Natural killer cell treated with Interleukin-12 subunit alpha and Interleukin-12 subunit beta and Interleukin-15 and Interleukin-18, amount 100 ng/mL, for 72 hours (primary cell): ENCODE measurements at places on chromosomes 3 and 15. TPM values are rescaled to one million over a fixed set of nuclear protein-coding genes. Genes with fewer than 3 reads are reported as not detected.
A peak's percentile ranks its signal among the peaks of the same experiment; 100 is the strongest.

- no peak for DNase-seq
Measured at GRCh38 chr3:114887806-114888205, 259.3 kb downstream of the ZBTB20 start.

DNA sequence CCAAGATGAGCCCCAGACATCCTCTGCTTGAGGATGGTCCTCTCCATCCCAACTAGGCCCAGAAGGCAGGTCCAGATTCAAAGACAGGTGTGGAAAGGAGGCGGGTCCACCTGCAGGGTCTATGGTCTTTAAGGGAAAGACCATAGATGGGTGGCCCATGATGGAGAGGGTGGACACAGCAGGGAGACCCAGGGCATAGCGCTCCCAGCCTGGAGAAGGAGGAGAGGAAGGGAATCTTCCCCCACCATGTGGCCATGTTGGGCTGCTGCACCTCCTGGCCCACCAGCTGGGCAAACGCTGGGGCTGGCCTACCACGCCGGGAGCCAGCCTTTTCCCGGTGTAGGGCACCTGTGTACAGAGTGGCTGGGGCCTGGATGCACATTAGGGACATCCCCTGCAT is 265.2 kb upstream of the TLE3 start:
- no peak for DNase-seq

- no peak for DNase-seq
Measured at GRCh38 chr15:29835301-29835700, 13.0 kb upstream of the TJP1 start.

DNA sequence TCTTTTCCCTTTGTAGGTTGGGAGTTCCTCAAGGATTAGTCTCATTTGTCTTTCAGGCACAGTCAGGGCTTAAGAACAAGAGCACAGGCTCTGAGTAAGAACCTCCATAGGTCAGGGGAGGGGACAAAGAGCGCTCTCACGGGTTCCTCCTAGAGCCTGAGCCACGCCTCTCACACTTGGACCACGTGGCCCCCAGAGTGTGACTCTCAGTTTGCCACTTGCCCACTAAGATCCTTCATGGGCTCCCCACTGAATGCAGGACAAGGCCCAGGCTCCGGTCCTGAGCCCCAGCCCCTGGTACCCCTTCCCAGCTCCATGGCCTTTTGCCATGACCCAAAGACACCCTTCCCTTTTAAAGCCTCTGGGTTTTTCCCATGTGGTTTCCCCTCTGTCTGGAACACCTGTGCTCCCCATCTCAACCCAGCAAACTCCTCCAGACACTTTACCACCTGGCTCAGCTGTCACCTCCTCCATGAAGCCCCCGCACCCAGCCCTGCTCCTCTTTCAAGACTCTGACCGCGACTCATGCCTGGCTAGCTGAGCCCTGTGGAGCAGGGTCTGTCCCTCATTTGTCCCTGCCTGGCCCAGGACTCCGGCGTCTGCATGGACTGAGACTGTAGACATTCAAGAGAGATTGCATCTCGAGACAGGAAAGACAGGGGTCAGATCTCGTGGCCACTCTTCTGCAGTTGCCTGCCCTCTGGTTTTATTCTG is 32.7 kb downstream of the IQSEC1 start:
- peak; percentile 91 for DNase-seq

GRCh38 chr15:81071120-81071519 is 63.0 kb upstream of the CFAP161 start:
- no peak for DNase-seq

GRCh38 chr3:70979983-70980645 is 603.4 kb downstream of the FOXP1 start:
- DNase-seq: no peak

- DNase-seq: no peak
Measured at GRCh38 chr3:37241880-37242279, 67.5 kb upstream of the LRRFIP2 start.

DNA sequence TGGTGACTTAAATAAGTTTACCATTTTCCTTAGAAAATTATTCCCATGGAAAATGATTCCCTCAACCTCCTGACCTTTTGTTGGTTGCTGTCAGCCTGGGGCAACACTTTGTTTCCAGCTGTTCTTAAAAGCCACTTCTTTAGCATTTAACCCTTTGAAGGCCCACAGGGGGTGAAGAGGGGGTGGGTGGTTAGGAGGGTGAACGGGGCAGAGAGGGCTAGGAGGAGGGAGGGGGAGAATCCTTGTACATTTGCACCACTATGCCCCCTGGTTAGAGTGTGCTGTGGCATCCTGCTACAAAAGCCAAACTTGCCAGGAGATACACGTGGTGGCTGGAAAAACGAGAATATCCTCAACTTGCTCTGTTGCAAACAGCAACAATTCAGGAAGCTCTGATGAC is 273.2 kb upstream of the RGMA start:
- DNase-seq: no peak

DNA sequence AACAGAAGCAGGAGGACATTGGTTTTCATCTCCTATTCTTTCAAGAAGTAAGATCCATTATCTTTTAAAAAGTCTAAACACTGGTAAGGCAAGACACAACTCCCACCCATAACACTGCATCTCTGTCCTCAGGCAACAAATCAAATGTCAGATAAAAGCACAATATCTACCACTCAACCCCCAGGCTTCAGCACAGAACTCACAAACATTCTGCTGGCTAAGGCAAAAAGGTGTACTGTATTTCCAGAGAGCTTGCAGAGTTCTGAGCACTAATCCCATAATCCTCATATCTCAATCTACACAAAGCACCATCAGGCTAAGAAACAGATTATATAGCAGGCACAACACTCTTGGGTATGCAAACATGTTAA is 20.9 kb downstream of the RAF1 start:
- DNase-seq: no peak

GRCh38 chr3:116186049-116186448 is 259.2 kb downstream of the LSAMP start:
- DNase-seq: no peak

DNA sequence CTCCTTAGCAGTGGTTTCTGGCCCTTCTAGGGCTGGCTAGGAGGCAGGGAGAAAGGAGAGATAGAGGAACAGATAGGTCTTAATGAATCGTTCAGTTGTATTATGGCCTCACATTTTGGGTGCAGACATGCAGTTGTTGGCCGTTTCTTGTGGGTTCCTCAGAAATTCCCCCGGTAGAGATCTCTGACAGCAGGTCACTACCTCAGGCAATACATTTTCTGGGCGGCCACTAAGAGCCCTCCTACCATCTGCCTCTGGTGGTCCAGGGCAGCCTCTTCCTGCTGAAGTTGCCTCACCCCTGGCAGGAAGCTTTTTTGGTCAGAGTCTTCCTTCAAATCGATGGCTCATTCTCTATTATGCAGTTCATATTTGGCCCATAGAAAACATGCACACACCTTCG is 266.1 kb downstream of the SV2B start:
- no peak for DNase-seq

GRCh38 chr15:72724028-72724427 is 38.0 kb downstream of the BBS4 start:
- no peak for DNase-seq

GRCh38 chr15:77064063-77064462 is 6.8 kb downstream of the TSPAN3 start:
- DNase-seq: no peak

- DNase-seq: no peak
Measured at GRCh38 chr3:116059421-116060096, 385.7 kb downstream of the LSAMP start.

GRCh38 chr3:3675801-3676200 is 123.4 kb upstream of the LRRN1 start:
- no peak for DNase-seq

- DNase-seq: no peak
Measured at GRCh38 chr3:24736701-24737100, 242.1 kb upstream of the THRB start.

GRCh38 chr3:11547498-11547897 is 96.2 kb downstream of the VGLL4 start:
- DNase-seq: no peak

GRCh38 chr15:67013696-67014095 is 51.7 kb upstream of the SMAD3 start:
- no peak for DNase-seq

DNA sequence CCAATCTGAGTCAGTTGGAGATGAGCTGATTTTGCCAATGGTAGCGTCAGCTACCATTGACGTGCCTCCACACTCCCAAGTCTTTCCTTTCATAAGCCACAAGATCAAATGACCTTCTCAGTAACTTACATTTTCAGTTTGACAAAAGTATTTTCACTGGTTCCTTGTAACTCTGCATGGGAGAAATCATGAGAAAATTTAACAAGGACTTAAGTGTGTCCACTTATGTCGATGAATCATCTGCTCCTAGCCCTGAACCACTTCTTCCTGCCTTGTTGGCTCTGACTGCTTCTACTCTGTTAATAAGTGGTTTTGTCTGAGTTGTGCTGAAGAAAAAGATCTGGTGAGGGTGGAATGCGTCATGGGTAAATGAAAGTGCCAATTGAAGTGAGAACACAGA is 101.2 kb downstream of the NFKBIZ start:
- DNase-seq: no peak

GRCh38 chr3:5321666-5322340 is 134.3 kb downstream of the EDEM1 start:
- no peak for DNase-seq

- no peak for DNase-seq
Measured at GRCh38 chr15:33964665-33965040, 3.6 kb upstream of the CHRM5 start.

DNA sequence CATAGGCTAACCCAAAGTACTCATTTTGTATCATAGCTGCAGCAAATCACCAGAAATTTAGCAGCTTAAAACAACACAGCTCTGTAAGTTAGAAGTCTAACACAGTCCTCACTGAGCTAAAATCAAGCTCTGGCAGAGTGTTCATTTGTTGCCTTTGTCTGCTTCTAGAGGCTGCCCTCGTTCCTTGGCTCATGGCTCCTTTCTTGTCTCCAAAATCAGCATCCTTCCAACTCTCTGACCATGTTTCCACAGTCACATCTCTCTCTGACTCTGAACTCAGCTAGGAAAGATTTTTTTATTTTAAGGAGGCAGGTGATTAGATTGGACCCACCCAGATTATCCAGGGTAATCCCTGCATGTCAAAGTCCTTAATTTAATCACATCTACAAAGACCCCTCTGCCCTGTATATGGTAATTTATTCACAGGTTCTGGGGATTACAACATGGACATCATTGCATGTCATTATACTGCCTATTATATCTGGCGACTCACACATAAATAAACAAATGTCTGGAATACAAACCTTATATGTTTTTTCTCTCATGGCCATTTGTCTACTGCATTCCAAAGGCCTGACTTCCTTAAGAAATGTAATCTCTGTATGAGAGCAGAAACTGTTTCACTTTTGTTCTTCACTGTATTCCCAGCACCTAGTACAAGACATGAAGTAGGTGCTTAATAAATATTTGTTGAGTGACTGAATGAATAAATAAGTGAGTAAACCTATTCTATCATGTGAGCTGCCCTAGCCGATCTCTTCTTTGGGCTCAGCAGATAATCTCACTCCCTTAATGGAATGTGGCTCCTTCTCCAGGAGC is 15.1 kb upstream of the UACA start:
- DNase-seq: no peak

DNA sequence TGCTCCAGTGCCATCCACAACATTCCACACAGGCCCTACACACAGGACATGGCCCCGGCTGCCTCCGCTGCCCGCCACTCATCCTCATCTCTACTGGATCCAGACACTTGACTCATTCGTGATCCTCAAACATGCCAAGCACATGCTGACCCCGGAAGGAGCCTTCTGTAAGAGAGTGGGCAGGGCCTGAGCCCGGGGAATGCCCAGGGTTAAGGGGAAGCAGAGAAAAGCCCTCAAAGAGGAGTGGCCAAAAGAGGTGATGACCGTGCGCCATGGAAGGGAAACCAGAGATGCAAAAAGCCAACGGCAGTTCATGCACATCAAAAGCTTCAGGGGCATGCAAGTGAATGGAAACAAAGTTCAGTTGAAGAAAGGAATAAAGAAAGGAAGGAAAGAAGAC is 46.1 kb downstream of the RFTN1 start:
- DNase-seq: peak; percentile 66

DNA sequence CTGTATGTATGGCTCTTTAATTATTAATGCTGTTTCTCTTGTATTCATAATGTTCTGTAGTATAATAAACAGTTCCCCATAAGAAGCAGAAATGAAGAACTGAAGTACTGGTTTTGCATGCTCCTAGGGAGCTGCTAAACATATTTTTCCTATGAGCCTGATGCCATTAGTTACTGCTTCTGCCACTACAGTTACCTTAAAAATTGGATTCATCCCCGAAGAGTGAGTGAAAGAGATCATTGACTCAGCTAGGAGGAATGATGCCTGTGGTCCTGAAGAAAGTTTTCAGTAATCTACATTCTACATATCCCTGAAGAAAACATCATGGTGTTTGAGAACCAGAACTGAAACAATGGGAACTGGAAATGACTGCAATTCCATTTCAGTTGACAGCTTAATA is 37.1 kb upstream of the ST3GAL6 start:
- no peak for DNase-seq

GRCh38 chr3:195763076-195763830 is 42.5 kb downstream of the MUC20 start:
- no peak for DNase-seq

DNA sequence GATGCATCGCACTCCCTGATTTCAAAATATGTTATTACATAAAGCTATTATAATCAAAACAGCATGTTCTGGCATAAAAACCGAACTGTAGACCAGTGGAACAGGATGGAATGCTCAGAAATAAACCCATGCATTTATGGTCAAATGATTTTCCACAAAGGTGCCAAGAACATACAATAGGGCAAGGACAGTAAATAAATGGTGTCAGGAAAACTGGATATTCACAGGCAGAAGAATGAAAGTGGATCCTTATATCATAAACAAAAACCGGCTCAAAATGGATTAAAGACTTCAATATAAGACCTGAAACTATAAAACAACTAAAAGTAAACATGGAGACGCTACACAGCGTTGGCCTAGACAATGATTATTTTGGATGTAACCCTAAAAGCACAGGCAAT is 22.6 kb downstream of the USP50 start:
- no peak for DNase-seq

Gene CFAP100
- total RNA-seq: not detected

Gene HYKK
- total RNA-seq: 0.56 TPM

Gene IFT80
- total RNA-seq: 25.7 TPM

Gene RHOV
- total RNA-seq: not detected

Gene NEK10
- total RNA-seq: 1.1 TPM

Gene LRRC34
- total RNA-seq: 0.50 TPM

Gene NR2E3
- not detected for total RNA-seq

Gene TFG
- total RNA-seq: 56.2 TPM

Gene TMEM212
- not detected for total RNA-seq

Gene PLCH1
- total RNA-seq: 0.24 TPM

Gene DPPA2
- not detected for total RNA-seq

Gene LRTM1
- total RNA-seq: not detected

Gene C15orf62
- total RNA-seq: 0.22 TPM
